NCI-H460 (cell line): ENCODE measurements at places on chromosomes 7 and 10. TPM values are rescaled to one million over a fixed set of nuclear protein-coding genes. Genes with fewer than 3 reads are reported as not detected.

Gene GATAD1
- 47.7 and 54.0 TPM in 2 replicates for total RNA-seq

Gene TRIP6
- 75.8 and 78.5 TPM in 2 replicates for total RNA-seq

Gene EBLN1
- not detected in 2 replicates for total RNA-seq

Gene PPP1R17
- total RNA-seq = not detected in 2 replicates

Gene UPK3BL2
- total RNA-seq = 5.0 and 11.7 TPM in 2 replicates

Gene KEL
- total RNA-seq = 0.59 TPM in 1 of 2 replicates, not detected in the other

Gene GALNT17
- 3.1 TPM in 2 replicates for total RNA-seq

Gene FAM171A1
- 7.9 and 8.3 TPM in 2 replicates for total RNA-seq

Gene ATP6V1F
- total RNA-seq = 68.0 and 78.5 TPM in 2 replicates

Gene FBXL15
- total RNA-seq = 13.7 and 18.1 TPM in 2 replicates

Gene DPP6
- not detected in 2 replicates for total RNA-seq

Gene FAM25G
- not detected in 2 replicates for total RNA-seq

Gene AP4M1
- 15.8 and 18.1 TPM in 2 replicates for total RNA-seq

Gene GTF2IRD2
- 6.2 and 14.3 TPM in 2 replicates for total RNA-seq

Gene NODAL
- not detected in 2 replicates for total RNA-seq

Gene PKD2L1
- total RNA-seq = 0.05 TPM in 1 of 2 replicates, not detected in the other

Gene PGAM2
- total RNA-seq = not detected in 2 replicates

Gene NEUROD6
- total RNA-seq = not detected in 2 replicates

Gene SRRM3
- 2.9 and 3.1 TPM in 2 replicates for total RNA-seq

Gene PDSS1
- total RNA-seq = 14.4 and 16.2 TPM in 2 replicates

Gene BAG3
- 16.6 and 17.6 TPM in 2 replicates for total RNA-seq

Gene CEP55
- total RNA-seq = 71.8 and 76.0 TPM in 2 replicates

Gene CNPY1
- total RNA-seq = not detected in 2 replicates
